Activated CD4-positive, CD25-positive, alpha-beta regulatory T cell (primary cell): ENCODE measurements at places on chromosomes 2 and 18.

DNA sequence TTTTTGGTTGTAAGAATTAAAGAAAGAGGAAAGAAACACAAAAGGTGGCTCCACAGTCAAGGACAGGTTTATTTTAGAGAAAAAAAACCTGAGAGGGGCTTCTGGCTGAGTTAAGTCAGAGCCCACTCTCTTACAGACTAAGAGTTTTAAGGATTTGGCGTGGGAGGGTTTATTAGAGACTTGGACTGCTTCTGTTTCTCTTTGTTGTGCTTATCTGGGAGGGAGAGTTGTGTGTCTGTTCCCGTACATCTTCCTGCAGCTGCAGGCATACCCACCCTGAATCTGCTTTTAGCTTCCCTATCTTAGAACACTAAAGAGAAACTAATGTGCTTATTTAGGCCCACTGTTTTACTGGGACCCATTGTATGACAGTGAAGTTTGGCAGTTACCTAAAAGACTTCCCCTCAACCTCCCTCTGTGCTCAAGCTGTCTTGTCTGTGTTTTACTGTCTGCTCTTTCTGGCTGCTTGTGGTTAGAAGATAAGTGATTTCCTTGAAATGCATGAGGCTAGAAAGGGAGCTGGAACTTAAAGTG is 2.7 kb downstream of the RSAD2 start:
- DNase-seq = no peak

GRCh38 chr18:1573732-1574131 is 669.1 kb downstream of the ADCYAP1 start:
- no peak for DNase-seq

DNA sequence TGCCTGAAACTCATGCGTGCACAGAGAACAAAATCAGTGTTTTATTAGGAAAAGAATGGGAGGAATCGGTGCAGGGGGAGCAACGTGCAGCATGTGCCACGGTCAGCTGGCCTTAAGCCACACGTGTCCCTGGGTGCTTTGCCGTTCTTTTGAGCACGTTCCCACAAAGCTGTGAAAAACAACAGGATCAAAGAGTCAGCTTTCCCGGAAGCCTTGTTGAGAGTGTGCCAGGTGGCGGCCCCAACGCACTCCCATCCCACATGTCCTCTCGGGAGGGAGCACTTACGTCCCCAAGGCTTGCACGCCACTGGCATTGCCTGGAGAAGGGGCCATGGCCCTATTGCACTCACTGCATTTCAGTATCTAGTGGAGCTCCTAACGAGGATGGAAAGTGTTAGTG is 511.2 kb downstream of the EIPR1 start:
- no peak for DNase-seq

- DNase-seq = no peak
Observed at GRCh38 chr2:241031436-241032165, 33.2 kb downstream of the SNED1 start.

GRCh38 chr2:151781642-151782041 is 46.6 kb downstream of the ARL5A start:
- DNase-seq = no peak

GRCh38 chr2:40935349-40935748 is 483.5 kb upstream of the SLC8A1 start:
- DNase-seq = no peak

GRCh38 chr2:70685771-70686171 is 82.2 kb downstream of the ADD2 start:
- no peak for DNase-seq

GRCh38 chr2:103963146-103963725 is 890.7 kb upstream of the POU3F3 start:
- no peak for DNase-seq

DNA sequence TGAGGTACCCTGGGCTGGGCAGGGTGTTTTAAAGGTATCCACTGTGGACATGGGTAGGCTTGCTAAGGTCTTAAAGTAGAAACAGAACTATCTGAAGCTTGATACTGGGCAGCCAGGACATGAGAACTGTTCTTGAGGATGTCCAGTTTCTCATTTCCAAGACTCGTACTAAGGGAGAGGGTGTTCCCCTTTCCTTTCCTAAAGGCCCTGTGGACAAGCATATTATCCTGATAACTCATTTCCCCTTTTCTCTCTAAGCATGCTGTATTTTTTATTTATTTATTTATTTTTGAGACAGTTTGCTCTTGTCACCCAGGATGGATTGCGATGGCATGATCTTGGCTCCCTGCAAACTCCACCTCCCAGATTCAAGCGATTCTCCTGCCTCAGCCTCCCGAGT is 273.6 kb downstream of the PRKCE start:
- DNase-seq = no peak

DNA sequence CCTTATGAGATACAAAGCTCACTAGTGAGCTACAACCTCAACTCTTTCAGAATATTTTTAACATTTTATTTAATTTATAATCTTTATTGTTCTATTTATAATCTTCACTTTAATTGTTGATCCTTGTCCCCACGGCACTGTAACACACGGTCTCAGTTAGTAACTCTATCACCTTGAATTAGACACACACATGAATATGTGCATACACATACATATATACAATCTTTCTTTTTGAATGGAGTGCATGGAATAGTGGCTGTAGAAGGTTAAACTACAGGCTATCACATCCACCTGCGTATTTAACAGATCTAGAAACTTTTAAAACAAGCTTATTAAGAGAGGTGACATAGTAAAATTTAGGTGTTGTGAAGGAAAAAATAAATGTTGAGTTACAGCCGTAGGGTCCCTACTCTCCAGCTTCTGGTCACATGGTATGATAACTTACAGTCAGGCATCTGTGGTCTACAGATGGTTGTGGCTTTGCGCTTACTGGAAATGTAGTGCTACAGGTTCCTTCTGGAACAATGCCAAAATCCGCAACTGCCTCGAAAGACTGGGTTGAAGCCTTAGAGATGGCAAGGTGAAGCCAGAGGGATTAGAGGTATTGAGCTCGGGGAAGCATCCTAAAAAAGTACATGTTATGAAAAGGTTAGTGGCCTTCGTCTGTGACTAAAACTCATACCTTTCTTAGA is 1324.1 kb upstream of the SLC39A10 start:
- DNase-seq = no peak

DNA sequence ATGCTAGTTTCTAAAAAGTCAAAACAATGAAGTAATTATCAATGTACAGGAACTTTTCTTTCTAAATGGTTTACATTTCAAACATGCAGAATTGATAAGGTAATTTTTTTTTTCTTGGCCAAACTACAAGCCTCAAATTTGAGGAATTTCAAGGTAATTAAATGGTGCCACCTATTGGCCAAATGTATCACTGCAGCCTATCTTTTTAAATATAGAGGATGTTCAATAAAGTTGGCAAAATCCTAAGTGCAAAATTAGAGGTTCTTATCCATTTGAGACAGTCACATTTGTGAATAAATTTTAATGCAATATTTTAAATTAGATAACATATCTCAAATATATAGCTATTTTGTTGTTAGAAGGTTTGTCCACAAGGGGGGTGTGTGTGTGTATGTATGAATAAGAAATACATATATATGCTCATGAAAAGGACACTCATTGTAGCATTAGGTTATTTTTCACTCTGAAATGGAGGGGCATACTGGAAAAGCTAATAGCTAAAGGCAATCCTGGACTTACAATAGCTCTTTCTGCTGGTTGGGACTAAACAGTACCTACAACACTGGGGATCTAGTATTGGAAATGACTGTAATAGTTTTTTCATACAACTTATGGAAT is 26.2 kb downstream of the MMADHC start:
- no peak for DNase-seq

DNA sequence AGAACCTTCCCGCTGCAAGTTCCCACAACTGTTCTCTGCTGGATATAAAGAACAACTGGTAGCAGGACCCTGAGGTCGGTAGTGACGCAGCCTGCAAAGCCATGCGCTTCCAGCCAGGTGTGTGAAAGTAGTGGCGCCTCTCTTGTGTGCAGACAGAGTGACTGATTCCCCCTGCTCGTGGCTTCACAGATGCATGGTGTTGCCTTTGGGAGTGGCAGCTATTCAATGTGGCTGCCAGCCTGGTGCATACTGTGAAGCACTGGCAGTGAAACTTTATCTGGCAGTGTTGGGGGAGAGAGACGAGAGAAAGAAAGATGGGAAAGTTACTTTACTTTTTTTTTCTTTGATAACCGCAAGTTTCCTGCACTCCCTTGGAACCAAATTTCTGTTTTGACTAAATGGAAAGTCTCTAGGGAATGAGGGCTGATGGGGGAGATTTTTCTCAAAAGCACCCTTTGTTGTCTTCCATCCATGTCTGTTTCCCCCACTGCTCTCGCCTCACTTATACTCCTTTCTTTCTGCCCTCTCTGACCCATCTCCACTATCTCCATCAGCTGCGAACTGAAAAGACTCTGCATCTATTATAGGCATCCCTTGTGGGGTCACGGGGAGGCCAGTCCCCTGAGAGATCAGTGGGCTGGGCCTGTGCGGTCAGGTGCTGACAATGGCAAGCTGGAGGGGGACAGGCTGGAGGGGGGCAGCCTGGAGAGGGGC is 90.0 kb upstream of the TNP1 start:
- no peak for DNase-seq

DNA sequence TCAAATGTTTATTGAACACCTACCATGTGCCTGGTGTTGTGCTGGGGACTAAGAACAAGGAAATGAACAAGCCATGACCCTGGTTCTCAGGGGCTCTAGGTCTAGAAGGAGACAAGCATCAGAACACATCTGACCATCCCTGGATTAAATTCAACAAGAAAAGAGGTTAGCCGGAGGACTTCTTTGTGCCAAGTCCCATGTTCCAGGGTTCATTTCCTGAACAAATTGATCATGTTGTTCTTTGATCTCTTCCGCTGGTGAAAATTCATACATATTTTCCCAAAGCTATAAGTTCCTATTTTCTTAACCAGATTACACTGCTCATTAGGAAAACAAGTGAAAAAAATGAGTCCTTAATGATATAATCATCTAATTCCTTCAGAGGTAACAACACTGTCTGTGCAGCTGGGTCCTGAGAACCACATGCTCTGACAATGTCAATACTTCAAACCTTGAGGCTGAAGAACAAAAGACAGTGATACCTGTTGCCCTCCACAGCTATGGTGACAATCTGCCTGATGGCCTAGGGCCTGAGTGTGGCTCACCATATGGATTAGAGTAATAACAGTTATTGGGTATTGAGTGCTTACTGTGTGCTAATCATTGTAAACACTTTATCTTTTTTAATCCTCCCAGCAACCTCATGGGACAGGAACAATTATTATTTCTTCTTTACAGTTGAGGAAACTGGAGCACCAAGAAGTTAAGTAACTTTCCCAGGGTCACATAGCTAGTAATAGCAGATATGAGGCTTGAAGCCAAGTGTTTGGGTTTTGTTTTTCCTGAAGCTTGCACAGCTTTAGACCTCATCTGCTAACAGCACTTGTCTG is 24.6 kb upstream of the INO80C start:
- no peak for DNase-seq

DNA sequence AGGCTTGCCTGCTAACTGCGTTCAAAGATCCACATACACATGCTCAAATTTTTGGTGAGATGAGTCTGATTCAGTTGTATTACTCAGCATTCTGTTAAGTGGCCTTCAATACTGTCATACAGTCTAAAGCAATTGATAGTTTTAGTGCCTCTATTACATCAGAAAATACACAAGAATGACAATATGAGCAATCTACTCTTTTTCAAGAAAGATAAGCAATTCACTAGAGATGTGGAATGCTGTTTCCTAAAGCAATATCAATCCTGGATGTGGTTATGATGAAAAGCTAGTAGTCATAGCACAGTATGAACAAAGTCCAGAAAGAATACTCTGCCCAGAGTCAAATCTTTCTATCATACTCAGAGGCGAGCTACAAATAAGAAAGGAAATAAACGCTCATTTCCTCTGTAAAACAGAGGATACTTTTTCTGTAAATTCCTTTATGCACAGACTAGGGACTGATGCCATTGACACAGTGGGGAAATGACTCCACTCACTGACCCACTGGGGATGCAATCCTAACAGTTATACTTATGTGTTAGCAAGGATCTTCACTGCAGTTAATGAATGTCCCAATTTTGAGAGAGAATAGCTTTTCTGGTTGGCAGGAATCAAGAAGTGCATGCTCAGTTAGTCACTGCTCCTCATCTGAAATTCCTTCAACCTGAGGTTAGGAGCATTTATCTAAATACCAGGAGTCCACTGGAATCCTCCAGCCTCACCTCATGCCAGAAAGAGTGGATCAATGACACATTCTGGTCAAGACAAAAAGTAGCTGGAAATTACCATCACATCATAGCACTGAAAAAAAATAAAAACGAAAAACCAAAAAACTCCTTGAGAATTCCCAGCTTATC is 83.3 kb downstream of the PDE11A start:
- DNase-seq = no peak
